T-helper 17 cell (primary cell): ENCODE measurements at places on chromosomes 4 and X. TPM values are rescaled to one million over a fixed set of nuclear protein-coding genes. Genes with fewer than 3 reads are reported as not detected.

Gene SATL1
- not detected for total RNA-seq

Gene F8A1
- total RNA-seq: 18.0 TPM

Gene CENPVL2
- not detected for total RNA-seq

Gene ITIH6
- total RNA-seq: not detected

Gene VAMP7
- 37.4 TPM for total RNA-seq

DNA sequence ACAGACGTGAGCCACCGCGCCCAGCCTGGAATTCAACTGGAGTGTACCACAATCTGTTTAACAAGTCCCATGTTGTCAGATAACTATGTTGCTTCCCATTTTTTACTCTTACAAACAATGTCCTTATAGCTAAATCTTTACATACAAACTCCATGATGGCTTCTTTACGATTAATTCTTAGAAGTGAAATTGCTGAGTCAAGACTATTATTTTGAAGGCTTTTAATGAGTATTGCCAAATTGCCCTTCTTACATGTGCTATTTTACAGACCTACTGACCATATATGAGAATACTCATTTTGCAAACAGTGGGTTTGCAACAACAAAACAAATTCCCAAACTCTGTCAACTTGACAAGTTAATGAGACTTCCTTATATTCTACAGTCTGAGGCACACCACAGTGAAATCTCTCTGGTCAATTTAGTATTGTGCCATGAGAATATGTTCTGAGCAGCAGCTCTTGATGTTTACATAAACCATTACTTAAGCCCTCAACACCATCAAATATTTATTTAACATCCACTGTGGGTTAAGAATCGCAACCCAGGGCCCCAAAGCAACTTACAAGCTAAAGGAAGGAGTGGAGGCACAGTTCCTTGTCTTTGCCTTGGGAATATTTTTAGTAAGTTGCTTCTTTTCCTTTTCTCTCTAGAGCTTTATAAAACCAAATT lies 128.5 kb downstream of the SPRY1 start:
- no peak for DNase-seq

DNA sequence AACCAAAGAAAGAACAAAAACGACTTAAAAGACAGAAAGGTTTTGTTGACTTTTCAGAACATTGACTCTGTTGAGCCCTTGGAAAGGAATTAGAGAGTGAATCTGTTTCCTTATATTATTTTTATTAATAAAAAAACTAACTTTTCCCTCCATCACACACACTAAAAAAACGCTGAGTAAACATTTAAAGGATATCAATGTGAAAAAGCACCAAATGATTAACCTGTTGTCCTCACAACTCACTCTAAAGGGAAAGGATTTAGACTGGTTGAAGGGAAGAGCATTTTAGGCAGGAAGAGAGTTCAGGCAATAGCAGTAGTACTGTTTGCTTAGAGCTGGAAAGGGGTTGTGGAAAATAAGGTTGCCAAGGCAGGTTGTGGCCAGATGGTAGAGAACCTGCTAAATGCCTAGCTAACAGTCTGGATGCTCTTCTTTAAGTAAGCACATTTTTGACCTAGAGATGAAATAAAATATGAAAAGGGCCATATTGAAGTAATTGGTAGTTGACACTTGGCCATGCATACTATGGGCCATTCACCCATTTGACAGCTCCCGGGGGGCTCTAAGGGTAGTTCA lies 98.0 kb upstream of the NDP start:
- no peak for DNase-seq

DNA sequence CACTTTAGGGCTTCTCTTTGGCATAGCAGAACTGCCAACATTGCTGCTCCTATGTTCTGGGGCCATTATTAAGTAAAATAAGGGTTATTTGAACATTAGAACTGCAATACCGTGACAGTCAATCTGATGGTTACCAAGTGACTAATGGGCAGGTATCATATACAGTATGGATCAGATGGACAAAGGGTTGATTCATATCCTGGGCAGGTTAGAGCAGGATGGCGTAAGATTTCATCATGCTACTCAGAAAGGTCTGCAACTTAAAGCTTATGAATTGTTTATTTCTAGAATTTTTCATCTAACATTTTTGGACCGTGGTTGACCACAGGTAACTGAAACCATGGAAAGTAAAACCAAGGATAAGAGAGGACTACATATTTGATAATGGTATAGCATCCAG lies 40.9 kb downstream of the BRCC3 start:
- DNase-seq: no peak

DNA sequence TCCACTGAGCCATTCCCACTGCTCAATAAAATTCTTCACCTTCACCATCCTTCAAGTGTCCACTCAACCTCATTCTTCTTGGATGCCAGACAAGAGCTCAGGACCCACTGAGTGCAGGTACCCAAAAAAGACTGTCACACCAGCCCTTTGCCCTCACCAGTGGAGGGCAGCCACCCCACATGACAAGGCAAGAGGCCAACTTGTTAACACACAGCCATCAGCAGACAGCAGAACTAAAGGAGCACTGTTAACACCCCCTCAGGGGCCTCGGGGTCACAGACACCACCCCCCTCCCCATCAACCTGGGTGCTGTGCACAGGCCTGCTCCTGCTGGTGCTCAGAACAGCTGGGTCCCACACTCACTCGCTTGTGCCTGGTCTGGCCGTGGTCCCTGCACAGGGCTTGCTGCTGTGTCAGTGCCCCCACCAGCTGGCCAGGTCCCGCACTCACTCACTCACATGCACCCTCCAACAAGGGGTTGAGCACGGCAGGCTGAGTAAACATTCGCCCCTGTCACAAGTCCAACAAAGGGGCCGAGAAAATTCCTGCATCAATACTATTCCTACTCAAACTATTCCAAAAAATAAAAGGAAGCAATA lies 54.1 kb downstream of the ATRX start:
- DNase-seq: no peak

GRCh38 chr4:122896270-122896669 lies 26.1 kb downstream of the NUDT6 start:
- no peak for DNase-seq

GRCh38 chrX:44997282-44997812 lies 124.4 kb downstream of the KDM6A start:
- DNase-seq: no peak

DNA sequence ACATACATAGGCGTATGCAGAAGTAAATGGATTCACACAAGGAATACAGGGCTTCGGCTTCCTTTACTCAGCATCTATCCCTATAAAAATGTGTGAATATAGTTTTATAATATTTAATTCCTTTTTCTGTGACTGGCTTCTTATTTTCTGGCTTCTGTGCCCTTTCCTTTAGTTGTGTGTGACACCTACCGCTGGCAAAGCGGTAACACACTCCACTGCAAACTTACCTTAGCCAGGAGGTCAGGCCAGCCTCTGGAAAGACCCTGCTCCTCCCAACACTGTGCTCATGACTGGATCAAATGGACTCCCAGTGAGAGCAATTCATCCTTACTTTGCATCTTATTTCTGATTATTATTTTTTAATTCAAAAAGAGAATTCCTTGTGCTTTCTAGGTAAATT lies 244.2 kb downstream of the ANK2 start:
- no peak for DNase-seq

DNA sequence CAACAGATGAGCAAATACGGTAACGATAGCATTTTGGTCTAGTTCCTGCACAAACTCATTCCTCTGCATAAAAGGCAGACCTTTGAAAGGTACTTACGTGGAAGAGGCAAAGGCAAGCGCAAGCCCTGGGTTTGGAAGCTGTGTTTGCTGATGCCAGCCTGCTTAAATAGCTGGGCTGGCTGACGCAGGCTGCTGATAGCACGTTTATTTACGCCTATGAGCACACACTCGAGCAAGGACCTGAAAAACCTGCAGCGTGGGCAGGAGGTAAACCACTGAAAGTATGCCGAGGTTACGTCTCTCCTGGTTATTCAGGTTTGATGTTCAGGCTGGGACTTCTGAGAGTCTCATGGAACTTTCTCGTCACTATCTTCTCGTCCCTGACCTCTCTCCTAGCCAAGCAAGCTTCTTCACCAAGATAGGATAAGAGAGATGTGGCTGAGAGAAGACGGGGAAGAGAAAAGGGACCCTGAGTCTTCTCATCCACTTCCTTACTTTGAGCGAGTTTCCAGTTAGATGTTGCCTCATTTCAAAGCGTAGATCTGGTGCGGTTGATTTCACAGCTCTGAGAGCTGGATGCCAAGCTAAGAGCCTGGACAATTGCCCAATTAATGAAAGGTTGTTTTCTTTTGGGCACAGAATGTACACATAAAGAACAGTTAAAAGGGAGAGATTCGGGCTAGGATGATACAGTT lies at the start of gene HOPX:
HOPX (minus strand) TSS at position 139 of the 695 bp plus-strand sequence. CDS start 23,480 bp downstream, outside the sequence.
- no peak for DNase-seq
